ENCODE measurements at places on chromosomes 13 and 19.
A peak's percentile ranks its signal among the peaks of the same experiment; 100 is the strongest.

DNA sequence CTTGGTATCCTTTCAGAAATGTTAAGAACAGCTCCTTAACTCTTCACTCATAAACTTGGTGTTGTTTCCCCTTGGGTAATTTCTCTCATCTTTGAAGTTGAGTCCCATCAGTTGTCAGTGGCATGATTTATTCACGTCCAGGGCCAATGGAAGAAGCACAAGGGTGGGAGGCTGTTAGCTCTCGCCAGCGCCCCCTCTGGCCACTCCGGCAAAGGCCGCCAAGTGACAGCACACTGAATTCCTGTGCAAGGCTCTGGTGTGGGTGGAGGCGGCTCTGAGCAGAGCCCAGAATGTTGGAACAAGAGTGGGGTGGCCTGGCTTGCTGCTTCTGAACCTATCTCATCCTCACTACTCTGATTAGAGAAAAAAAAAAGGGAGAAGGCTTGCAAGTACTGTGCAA lies 13.1 kb upstream of the MEDAG start:
- H3K36me3 ChIP-seq: no peaks in the 10 kb centered on the region
- H3K27ac ChIP-seq: no peak overlapping the region
- H3K4me1 ChIP-seq: no peaks in the 10 kb centered on the region
- no peaks in the 10 kb centered on the region for H3K27me3 ChIP-seq
- DNase-seq: no peak

DNA sequence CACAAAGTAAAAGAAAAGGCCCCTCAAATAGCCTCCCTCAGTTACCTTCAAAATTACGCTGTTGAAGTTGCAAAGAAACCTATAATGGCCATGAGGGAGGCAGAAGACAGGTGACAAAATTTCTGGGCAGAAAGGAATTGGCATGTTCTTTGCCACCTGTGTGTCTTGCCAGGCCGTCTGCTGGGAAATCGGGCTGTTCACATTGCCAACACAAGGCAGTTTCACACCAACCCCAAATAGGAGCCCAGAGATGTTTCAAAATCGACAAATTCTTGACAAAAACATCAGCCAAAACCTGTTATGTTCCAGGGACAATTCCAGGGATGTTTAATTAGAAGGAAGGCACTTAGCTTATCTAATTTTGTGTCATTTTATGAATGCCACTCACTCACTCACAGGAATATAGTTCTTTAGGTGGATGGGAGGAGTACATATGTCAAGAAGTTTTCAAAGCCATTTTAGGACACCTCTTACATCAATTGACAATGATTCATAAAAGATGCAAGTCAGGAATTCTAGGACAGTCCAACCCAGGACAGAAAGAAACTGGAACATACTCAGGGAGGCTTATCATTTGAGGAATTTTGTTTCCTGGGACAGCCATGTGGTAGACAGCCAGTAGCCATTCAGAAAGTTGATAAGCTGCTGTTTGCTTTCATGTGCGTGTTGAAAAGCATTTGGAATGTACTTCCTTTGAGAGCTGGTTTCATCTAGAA lies 164.5 kb downstream of the RGCC start:
- H3K4me3 ChIP-seq: no peak overlapping the region
- no peaks in the 10 kb centered on the region for H3K4me1 ChIP-seq
- H3K27me3 ChIP-seq: no peaks in the 10 kb centered on the region
- H3K36me3 ChIP-seq: no peaks in the 10 kb centered on the region
- no peak for DNase-seq

DNA sequence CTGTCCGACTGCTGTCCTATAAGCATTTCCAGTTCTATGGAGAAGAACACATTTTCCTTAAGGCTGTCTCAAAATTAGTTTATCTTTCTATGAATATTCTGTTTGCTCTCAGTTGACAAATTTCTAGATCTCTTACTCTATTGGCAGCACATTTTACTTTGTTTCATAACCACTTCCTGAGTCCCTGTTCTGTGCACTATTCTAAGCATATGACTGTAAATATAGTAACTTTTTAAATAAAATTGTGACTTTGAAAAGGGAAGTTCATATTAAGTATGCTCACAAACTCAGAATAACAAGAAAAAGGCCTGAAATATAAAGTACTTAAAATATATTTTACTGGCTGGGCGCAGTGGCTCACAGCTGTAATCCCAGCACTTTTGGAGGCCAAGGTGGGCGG lies 56.5 kb upstream of the HTR2A start:
- no peak for DNase-seq
- H3K4me3 ChIP-seq: no peak overlapping the region
- no peak overlapping the region for H3K27ac ChIP-seq
- H3K4me1 ChIP-seq: no peaks in the 10 kb centered on the region

GRCh38 chr19:5932609-5933262 lies 18.7 kb downstream of the CAPS start:
- H3K4me3 ChIP-seq: no peak overlapping the region
- DNase-seq: no peak
- H3K4me1 ChIP-seq: no peaks in the 10 kb centered on the region
- H3K27me3 ChIP-seq: no peaks in the 10 kb centered on the region
- H3K27ac ChIP-seq: no peak overlapping the region
- H3K36me3 ChIP-seq: peaks cover 95% of the 10 kb centered on the region

DNA sequence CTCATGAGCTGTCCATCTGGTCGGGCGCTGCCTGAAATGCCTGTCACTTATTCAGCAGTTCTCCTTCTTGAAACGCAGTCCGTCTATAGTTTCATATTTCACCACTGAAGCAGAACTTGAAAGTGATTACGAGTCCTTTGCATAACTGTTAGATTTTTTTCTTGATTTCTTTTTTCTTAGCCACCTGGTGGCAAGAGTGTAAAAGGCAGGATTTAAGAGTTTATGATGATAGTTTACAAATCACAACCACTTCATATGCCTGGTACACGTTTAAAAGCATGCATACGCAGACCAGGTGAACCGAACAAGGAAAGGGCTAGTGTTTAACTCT lies 45.8 kb downstream of the GGACT start:
- H3K27me3 ChIP-seq: no peaks in the 10 kb centered on the region
- H3K4me1 ChIP-seq: no peaks in the 10 kb centered on the region
- no peak overlapping the region for H3K27ac ChIP-seq
- peak; percentile 51 for DNase-seq

- no peaks in the 10 kb centered on the region for H3K27me3 ChIP-seq
- no peaks in the 10 kb centered on the region for H3K4me1 ChIP-seq
- H3K36me3 ChIP-seq: no peaks in the 10 kb centered on the region
Measured at GRCh38 chr13:113432506-113433270, 20.6 kb downstream of the ADPRHL1 start.

DNA sequence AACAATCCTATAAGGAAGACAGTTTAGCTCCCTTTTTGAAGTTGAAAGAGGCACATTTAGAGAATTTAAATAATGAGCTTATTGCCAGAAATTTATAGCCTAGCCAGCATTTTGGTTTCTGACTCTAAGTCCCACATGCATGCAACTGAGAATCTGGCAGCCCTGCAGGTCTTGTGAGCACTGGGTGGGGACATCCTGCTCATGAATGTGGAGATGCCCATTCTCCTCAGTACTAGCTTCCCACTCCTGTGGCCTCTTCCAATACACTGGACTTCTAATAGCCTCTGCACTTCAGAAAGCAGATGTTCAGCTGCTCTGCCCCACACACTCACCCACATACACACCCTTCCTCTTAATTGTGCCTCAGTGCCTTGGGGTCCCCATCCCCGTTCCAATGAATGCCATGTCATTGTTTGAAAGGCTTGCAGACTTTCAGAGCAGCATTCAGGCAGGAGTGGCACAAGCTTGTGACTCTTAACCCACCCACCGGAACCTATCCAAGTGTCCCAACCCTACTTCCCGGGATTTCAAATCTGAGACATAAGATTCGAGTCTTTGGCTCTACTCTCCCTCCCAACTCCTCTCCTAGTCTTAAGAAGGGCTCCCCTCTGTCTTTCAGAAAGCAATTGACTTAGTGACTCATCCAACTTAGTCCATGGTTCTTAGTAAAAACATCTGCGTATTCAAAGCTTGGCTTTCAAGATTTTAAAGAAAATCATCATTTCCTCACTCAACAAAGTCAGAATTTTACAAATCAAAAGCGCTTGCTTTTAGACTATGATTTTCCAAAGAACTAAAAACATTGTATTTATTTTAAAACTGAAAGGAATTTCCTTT lies 80.0 kb upstream of the FREM2 start:
- H3K4me1 ChIP-seq: no peaks in the 10 kb centered on the region
- H3K27me3 ChIP-seq: no peaks in the 10 kb centered on the region
- no peak overlapping the region for H3K4me3 ChIP-seq
- DNase-seq: no peak
- H3K27ac ChIP-seq: no peak overlapping the region

DNA sequence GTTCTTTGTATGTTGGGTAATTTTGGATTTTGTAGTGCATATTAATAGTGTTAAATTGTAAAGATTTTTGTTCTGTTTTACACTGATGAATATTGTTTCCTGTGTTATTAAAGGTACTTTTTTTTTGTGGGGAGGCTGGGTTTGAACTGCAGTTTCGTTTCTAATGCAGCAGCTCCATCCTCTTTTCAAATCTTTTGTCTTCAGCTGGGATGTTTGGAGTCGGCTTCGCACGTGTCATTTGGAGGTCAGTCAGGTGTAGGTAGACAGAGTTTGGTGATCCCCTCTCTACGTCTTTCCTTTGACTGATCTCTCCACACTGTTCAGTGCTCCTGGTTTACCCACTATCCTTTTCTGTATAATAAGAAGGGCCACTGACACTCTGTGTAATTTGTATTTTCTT lies 30.3 kb downstream of the TDRD3 start:
- no peak overlapping the region for H3K27ac ChIP-seq
- H3K4me1 ChIP-seq: no peaks in the 10 kb centered on the region
- H3K27me3 ChIP-seq: no peaks in the 10 kb centered on the region

DNA sequence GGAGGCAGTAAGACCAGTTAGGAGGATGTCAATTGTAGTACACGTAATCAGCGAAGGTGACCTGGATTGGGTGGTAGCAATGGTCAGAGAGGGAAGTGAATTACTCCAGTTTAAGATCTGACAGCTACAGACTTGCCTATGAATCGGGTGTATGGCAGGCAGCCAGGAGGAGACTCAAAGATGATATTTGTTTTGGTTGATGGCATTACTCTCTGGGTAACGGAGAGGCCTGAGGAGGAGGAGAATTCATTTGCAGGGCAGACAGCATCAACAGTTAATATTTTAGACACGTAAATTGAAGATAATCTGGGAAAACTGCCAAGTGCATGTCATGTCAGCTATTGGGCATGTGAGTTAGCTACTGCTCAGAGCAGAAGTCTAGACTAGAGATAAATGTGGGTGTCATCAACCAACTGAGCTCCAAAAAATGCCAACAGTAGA lies 109.2 kb downstream of the SGCG start:
- H3K27ac ChIP-seq: no peak overlapping the region
- no peaks in the 10 kb centered on the region for H3K27me3 ChIP-seq
- DNase-seq: no peak
- H3K4me1 ChIP-seq: no peaks in the 10 kb centered on the region
- H3K4me3 ChIP-seq: no peak overlapping the region
- H3K36me3 ChIP-seq: no peaks in the 10 kb centered on the region

- no peaks in the 10 kb centered on the region for H3K27me3 ChIP-seq
- no peak for DNase-seq
- H3K4me3 ChIP-seq: no peak overlapping the region
- H3K36me3 ChIP-seq: peaks cover 17% of the 10 kb centered on the region
- H3K4me1 ChIP-seq: peaks cover 11% of the 10 kb centered on the region
Measured at GRCh38 chr13:95707035-95707434, 30.1 kb downstream of the DNAJC3 start.

DNA sequence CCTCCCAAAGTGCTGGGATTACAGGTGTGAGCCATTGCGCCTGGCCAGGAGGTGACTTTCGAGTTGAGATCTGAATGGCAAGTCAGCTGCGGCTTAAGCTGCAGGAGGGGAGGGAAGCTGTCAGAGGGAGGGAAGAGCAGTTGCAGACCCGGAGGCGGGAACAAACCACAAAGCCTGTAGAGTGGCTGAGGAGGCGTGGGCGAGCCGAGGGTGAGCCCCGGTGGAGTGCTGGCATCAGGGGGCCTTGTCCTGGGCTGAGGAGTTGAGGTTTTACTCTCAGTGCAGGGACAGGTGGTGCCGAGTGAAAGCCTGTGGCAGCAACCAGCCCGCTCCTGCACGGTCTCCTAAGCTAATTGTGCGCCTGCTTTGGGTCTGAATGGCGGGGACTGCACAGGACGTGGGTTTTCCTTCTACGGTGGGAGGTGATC lies 24.2 kb downstream of the PPP1R37 start:
- no peaks in the 10 kb centered on the region for H3K36me3 ChIP-seq
- peak overlapping the region; percentile 18 for H3K27ac ChIP-seq
- peaks cover 9% of the 10 kb centered on the region for H3K4me1 ChIP-seq
- peak; percentile 44 for DNase-seq

DNA sequence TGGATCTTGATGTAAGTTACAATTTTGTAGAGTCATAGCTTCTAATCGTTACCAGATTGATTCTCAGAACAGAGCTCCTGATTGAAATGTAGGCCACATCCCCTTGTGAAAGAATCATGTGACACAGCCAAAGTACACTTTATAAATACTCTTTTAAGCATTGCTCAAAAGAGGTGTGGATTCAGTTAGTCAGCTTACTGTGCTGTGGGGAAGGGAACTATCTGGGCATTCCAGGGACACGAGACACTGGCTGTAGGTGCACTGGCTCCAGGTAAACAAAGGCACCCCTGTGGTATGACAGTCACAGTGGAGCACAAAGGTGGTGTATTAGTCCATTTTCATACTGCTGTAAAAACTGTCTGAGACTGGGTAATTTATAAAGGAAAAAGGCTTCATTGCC lies 222.8 kb downstream of the LIG4 start:
- H3K4me3 ChIP-seq: no peak overlapping the region
- no peak for DNase-seq
- H3K27me3 ChIP-seq: no peaks in the 10 kb centered on the region
- no peak overlapping the region for H3K27ac ChIP-seq
- H3K36me3 ChIP-seq: no peaks in the 10 kb centered on the region

DNA sequence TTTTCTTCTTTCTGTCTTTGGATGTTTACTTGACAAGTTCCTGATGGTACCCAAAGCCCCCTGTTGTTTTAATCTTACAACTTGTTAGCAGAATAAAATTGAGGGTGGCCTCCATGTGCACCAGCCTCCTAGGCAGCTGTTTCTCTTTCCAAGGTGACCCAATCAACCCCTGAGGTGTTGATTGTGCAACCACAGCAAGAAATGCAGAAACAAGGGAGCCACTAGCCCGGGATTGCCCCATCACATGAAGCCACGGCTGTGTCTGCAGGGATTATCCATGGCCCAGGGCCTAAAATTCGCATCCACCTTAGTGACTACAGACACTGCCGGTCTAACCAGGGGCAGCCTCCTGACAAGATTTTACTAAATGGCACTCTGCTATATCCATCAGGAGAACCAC lies 14.4 kb downstream of the CEACAM4 start:
- no peak overlapping the region for H3K27ac ChIP-seq
- no peaks in the 10 kb centered on the region for H3K27me3 ChIP-seq
- no peak overlapping the region for H3K4me3 ChIP-seq

- H3K27ac ChIP-seq: no peak overlapping the region
- H3K4me1 ChIP-seq: no peaks in the 10 kb centered on the region
- H3K27me3 ChIP-seq: no peaks in the 10 kb centered on the region
- no peak overlapping the region for H3K4me3 ChIP-seq
- no peak for DNase-seq
- H3K36me3 ChIP-seq: no peaks in the 10 kb centered on the region
Measured at GRCh38 chr19:51181377-51181912, 39.3 kb downstream of the SIGLEC7 start.
